Right renal pelvis (tissue), 4 donors: ENCODE measurements at places on chromosomes 6 and 20. TPM values are rescaled to one million over a fixed set of nuclear protein-coding genes. Genes with fewer than 3 reads are reported as not detected.

GRCh38 chr6:63434943-63435342 lies 115.2 kb upstream of the LGSN start:
- no peak for DNase-seq

- no peak for DNase-seq
Observed at GRCh38 chr6:387293-387741, 4.2 kb upstream of the IRF4 start.

DNA sequence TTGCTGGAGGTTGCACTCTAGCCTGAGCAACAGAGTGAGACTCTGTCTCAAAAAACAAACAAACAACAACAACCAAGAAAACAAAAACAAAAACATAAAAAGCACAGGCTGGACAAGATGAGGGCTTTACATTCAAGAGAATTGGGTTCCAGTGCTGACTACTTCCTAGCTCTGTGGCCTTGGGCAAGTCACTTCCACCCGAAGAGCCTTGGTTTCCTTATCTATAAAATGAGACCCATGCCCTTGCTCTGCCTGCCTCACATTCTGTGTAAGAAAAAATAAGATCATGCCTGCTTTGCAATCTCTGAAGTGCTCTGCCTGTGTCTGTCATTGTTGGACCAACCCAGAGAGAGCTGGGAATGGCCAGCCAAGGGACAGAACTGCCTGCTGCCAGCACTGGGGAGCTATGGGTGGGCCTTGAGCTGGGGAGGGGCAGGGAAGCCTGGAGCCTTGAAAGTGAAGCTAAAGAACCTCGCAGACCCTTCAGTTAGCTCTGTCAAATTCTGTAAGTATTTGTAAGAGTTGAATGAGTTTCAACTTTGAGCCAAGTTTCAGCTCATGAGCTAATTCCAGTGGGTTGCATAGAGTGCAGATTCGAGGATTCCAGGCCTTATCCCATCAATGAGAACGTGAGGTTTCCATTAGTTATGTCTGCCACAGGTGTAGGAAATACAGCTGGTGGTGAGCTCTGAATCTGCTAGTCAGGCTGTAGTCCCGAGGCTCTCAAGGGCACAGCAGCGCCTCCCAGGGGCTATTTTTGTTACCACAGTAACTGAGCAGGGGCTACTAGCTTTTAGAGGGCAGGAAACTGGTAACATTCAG lies 93.2 kb downstream of the DLGAP4 start:
- DNase-seq, result no peak

DNA sequence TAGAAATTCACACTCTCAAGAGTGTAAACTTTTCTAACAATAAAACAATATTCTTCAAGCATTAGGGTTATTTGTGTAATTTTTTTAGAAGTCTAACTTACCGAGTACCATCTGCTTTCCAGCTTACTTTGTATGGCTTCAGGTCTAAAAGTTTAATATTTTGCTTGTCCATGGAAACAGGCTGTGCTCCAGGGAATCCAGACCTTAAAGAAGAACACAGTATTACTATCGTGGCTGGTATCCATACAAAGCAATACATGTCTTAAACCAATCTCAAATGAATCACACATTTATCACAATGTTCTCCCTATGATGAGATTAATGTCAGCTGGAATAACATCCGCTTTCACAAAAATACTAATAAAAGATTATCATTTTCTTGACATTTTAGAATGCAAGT lies 73.0 kb downstream of the RNGTT start:
- DNase-seq, result no peak

GRCh38 chr6:3987053-3987452 lies 91.9 kb downstream of the FAM217A start:
- DNase-seq, result no peak

Gene IDH3B
- polyA plus RNA-seq, result 143 TPM

Gene KHDC1L
- 0.28 TPM for polyA plus RNA-seq

DNA sequence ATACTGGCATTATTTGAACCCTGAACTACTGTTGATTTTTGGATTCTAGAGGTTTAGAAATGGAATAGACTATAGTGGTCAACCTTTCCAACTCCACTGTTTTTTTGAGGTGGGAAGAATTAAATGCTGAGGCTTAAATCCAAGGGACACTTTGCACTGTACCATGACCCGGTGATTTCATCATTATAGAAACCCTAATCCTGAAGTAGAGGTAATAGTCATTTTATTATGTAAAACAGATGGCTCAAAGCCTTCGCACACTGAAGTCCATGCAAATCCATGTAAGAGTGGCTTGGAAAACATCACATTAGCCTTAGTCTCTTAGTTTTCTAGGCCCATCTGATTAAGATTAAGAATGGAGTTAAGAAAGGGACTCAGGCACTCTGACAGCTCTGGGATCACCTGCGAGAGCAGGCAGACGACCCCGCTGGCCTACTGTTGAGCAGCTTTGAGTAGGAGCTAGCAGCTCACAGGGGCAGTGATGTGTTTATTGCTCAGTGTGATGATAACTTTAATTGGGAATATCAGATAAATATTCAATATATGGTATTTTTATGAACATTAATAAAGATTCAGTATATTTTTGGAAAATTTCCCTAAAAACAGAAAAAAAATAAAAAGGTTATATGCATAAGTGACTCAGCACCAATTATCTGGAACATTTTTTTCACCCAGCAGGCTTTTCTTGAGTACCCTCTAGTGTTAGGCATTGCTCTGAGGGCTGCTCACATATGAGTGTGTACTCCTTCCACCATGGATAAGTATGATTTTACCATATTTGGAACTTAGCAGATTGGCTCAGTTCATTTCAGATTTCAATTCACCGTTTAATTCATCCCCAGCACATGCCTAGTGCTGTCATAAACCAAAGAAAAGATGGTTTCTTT lies 13.4 kb downstream of the SLX4IP start:
- DNase-seq, result no peak

Gene HEBP2
- 61.6 TPM for polyA plus RNA-seq

- DNase-seq, result peak; percentile 20
Observed at GRCh38 chr20:3406481-3407039, 909 bp downstream of the DNAAF9 start.

Gene ERVFRD-1
- polyA plus RNA-seq, result 0.21 TPM

Gene TMC2
- polyA plus RNA-seq, result 0.25 TPM

Gene PNLDC1
- polyA plus RNA-seq, result 0.25 TPM

Gene IPCEF1
- 8.9 TPM for polyA plus RNA-seq

Gene NKAPL
- polyA plus RNA-seq, result 2.4 TPM

GRCh38 chr20:44941120-44941691 lies 19.0 kb downstream of the TOMM34 start:
- no peak for DNase-seq

GRCh38 chr6:68032217-68032616 lies 602.9 kb upstream of the ADGRB3 start:
- no peak for DNase-seq

GRCh38 chr6:15305909-15306308 lies 60.0 kb downstream of the JARID2 start:
- no peak for DNase-seq

Gene F13A1
- 16.3 TPM for polyA plus RNA-seq

- no peak for DNase-seq
Observed at GRCh38 chr6:110951986-110952794, 6.3 kb upstream of the GTF3C6 start.

GRCh38 chr6:137237413-137238170 lies 18.4 kb upstream of the IFNGR1 start:
- DNase-seq, result no peak

DNA sequence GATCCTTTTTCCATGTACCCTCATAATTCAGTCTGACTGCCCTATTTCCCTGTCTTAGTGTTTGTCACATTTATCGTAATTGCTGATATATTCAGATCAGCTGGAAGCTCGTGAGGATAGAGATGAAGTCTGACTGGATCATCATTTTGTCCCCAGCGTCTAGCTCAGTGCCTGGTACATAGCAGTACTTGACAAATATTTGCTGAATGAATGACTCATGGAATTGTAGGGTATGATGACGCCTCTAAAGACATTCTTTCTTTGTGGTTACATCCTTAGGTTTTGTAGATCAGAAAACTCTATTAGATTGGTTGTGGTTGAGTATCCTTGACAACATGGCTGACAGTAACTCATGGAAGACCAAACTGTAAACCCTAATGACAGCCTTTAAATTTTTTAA lies 68.9 kb downstream of the MTHFD1L start:
- no peak for DNase-seq

Gene PRSS35
- polyA plus RNA-seq, result 47.8 TPM

GRCh38 chr6:160273750-160274149 lies 15.1 kb upstream of the SLC22A2 start:
- no peak for DNase-seq

- DNase-seq, result no peak
Observed at GRCh38 chr6:134436281-134436815, 118.4 kb upstream of the SGK1 start.

DNA sequence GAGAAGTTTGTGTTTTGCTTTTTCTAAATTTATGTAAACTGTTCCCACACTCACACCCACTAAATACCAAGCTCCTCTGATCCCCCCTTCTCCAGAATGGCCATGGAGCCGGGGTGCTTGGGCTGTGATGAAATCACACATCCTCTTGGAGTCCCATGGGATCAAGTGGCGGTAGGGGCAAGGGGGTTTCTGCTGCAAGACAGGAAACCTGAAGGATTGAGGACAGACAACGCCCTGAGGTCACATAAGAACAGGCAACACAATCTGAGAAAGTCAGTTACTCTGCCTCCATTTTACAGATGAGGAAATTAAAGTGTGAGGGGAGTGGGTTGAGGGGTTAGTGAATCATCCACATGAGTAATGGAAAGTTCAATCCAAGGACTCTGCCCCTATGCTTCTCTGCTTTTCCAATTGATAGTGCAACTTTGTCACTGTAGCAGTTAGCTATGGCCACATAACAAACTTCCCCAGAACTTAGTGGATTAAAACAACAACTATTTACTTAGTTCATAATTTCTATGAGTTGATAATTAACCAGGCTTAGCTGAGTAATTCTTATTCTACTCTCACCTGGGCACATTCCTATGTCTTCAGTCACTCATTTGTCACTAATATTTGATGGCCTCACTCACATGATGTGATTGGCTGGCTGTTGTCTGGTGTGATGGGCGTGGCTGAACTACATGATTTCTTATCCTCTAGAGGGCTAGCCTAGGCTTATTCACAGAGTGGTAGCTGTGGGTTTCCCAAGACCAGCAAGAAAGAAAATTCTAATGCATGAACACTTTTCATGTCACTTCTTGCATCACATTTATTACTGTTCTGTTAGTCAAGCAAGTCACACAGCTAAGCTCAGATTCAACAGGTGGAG lies 311.1 kb upstream of the RNF24 start:
- no peak for DNase-seq
